NAMALWA (cell line): ENCODE measurements at places on chromosomes 16 and 17.

- peak; percentile 39 for DNase-seq
Observed at GRCh38 chr17:36205637-36206485, 5.0 kb upstream of the CCL4L2 start.

DNA sequence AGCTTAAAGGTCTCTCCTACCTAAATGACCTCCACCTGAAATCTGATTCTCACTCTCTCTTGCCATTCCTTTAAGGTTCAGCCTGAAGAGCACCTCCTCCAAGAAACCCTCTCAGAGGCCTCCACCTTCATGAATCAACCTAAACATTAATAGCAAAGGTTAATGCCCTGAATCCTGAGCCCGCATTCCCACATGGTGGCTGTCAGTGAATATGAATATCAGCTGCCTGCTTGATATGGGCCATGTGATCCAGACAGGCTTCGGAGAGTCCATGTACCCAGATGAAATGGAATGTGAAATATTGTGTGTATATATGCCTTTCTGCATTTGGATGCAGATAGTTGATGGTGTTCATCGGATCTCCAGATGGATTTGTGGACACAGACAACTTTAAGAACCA is 317.5 kb downstream of the TOX3 start:
- DNase-seq, result no peak

GRCh38 chr16:85428168-85428898 is 184.8 kb upstream of the GSE1 start:
- DNase-seq, result peak; percentile 90

DNA sequence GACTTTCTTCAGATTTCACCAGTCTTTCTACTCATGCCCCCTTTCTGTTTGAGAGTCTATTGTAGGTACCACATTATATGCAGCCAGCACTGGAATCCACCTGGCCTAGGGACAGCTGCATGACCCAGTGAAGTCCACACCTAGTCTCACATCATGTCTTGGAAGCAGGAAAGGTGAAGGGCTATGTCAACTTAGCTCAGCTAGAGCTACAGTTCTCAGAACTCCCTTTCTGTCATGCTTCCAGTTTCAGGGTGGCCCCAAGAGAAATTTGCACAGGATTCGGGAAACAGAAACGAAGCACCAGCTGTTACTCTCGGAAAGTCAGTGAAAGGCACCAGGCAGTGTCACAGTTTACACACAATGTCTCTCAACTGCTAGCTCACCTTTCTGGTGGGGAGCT is 51.6 kb upstream of the NLRP1 start:
- no peak for DNase-seq

DNA sequence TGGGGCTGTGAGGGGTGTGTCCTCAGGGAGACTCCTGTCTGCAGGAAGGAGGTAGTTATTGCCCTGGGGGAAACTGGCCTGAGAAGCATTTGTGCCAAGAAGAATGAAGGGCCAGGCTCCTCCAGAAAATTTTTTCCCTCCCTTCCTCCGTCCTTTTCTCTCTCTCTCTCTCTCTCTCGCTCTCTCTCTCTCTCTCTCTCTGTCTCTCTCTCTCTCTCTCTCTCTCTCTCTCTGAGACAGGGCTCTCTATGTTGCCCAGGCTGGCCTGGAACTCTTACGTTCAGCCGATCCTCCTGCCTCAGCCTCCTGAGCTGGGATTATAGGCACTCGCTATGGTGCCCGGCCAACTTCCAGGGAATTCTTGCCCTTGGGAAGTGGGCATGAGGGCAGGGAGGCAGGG is 11.5 kb downstream of the CD300E start:
- no peak for DNase-seq

GRCh38 chr16:56852401-56852730 is 12.6 kb upstream of the SLC12A3 start:
- DNase-seq, result no peak

- DNase-seq, result no peak
Observed at GRCh38 chr17:3983606-3984484, 19.6 kb upstream of the ATP2A3 start.

DNA sequence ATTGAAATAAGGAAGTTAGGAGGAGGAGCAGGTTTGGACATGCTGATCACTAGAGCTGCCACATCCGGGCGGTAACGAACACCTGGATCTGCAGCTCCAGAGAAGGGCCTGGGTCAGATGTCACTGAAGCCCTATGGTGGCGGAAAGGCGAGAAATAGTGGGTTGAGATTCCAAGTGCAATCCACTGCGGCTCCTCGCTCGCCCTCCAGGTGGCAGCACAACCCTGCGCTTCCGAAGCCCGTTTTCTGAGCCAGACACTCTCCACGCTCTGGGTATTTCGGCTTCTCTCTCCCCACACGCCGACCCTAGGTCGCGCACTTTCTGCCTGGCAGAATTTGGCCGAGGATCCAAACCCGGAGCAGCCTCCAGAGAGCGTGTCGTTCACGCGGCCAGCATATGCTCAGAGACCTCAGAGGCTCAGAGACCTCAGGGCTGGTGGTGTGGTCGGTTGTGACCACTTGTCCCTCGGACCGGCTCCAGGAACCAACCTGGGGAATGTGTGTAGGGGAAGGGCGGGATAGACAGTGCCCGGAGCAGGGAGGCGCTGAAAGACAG is 922 bp upstream of the SLC2A4 start:
- DNase-seq, result peak; percentile 91

DNA sequence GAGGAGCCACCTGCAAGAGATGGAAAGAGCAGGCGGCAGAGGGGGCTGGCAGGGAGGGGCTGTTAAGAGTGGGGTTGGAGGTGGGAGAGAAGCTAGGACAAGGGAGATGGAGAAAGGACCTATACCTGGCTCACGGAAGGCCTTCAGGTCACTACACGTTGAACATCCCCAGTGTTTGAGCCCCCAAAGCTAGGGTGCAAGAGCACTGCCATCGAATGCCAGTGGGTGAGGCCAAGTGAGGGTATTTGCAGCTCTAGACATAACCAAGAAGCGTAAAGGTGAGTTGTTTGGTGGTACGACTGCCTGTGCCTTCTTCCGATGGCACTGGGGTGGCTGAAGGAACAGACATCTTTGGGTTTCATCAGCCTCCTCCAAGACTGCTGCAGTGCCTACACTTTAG is 17.0 kb upstream of the HERPUD1 start:
- no peak for DNase-seq

GRCh38 chr17:42562388-42563142 is 617 bp downstream of the COASY start:
- no peak for DNase-seq

- no peak for DNase-seq
Observed at GRCh38 chr17:66450008-66450851, 147.8 kb downstream of the PRKCA start.

DNA sequence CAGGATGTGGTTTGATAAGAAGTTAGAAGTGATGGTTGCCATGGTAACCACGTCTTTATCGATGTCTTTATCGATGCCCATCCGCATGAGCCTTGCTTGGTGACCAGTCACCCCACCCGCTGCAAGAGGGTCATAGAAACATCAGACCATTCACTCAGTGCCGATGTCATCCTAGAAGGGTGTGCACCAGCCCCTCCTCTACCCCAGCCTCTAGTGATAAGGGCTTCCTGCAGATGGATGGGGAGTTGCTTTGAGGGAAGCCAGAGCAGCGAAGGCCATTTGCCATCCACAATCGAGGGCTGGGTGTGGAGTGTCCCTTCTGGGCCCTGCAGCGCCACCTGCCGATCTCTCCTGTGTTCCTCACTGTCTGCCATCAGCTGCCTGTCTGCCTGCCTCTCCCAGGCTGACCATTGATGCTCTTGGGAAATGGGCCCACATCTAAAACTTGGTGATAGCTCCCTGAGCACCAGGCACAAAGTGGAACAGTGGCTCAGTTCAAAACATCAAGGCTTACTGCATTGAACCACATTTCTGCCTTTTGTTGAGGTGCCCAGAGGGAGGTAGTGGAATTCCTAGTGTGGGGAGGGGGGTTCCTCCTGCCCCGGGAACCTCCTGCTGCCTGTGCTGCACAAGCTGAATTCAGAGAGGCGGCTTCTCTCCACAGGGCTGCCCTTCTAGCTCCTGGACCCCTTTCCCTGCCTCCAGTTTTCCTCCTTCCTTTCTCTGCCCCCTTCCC is 8.9 kb downstream of the CALB2 start:
- DNase-seq, result peak; percentile 69

DNA sequence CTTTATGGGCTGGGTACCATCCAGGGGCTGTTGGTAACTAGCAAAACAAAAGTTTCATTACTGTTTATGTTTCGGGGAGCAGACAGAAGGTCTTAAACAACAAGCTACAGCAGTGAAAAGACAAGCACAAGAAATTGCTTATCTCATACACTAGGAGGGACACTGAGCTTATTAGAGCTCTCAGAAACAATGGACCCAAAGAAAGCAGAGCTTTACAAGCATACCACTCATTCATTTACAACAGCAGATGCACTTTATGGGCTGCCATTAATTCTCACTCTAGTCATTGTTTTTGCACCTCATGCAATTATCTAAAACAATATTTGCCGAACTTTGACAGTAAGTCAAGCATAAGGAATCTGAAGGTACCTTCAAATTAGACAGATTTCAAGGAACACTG is 10.0 kb downstream of the KRT16 start:
- DNase-seq, result no peak
